ENCODE measurements at places on chromosomes 7 and 10. TPM values are rescaled to one million over a fixed set of nuclear protein-coding genes. Genes with fewer than 3 reads are reported as not detected.
A peak's percentile ranks its signal among the peaks of the same experiment; 100 is the strongest.

GPR26 gene
- total RNA-seq = not detected

- no peaks in the 10 kb centered on the region for H3K36me3 ChIP-seq
- H3K4me3 ChIP-seq = peak overlapping the region; percentile 22
- no peak overlapping the region for H3K27ac ChIP-seq
- peaks cover 30% of the 10 kb centered on the region for H3K4me1 ChIP-seq
- peak; percentile 29 for DNase-seq
- H3K27me3 ChIP-seq = no peaks in the 10 kb centered on the region
These were observed 180.0 kb upstream of the AHR start for GRCh38 chr7:17118412-17118811.

DNA sequence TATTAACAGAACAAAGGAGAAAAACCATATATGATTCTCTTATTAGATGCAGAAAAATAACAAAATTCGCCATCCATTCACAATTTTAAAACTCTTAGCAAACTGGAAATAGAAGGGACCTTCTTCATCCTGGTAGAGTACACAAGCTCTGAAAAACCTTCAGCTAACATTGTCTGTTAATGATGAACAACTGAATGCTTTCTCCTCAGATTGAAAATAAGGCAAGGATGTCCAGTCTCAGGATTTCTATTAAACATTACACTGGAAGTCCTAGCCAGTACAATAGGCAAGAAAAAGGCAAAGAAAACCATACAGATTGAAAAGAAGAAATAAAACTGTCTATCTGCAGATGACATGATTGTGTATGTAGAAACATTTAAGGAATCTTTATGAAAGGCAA, 16.0 kb upstream of the CCNY start:
- DNase-seq = no peak
- peaks cover 12% of the 10 kb centered on the region for H3K4me1 ChIP-seq
- no peak overlapping the region for H3K4me3 ChIP-seq
- H3K27me3 ChIP-seq = no peaks in the 10 kb centered on the region
- H3K36me3 ChIP-seq = peaks cover 40% of the 10 kb centered on the region
- no peak overlapping the region for H3K27ac ChIP-seq

DNA sequence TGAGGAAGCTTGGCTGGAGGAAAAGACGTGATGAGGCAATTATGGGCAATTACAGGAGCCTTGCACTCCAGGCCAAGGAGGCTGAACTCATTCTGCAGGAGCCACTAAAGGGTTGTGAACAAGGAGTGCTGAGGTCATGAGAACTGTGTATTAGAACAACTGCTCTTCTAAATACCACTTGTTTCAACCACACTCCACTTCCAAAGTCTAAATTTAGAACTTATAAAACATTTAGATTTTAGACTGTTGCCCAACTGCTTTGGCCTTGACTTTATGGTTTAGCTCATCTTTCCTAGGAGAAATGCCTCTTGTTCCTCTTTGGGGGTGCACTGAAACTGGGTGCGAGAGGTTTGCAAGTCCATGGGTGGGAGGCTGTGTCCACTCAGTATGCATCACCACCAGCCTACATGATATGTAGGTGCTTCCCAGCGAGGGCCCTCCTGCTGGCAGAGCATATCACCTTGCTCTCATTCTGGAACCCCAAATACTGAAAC, 199.7 kb upstream of the AOAH start:
- DNase-seq = no peak
- no peak overlapping the region for H3K4me3 ChIP-seq
- H3K27ac ChIP-seq = no peak overlapping the region
- peaks cover 14% of the 10 kb centered on the region for H3K4me1 ChIP-seq
- no peaks in the 10 kb centered on the region for H3K27me3 ChIP-seq

GRCh38 chr10:48626986-48627731, 22.3 kb upstream of the ARHGAP22 start:
- peaks cover 10% of the 10 kb centered on the region for H3K4me1 ChIP-seq
- DNase-seq = no peak
- peaks cover 38% of the 10 kb centered on the region for H3K27me3 ChIP-seq

DNA sequence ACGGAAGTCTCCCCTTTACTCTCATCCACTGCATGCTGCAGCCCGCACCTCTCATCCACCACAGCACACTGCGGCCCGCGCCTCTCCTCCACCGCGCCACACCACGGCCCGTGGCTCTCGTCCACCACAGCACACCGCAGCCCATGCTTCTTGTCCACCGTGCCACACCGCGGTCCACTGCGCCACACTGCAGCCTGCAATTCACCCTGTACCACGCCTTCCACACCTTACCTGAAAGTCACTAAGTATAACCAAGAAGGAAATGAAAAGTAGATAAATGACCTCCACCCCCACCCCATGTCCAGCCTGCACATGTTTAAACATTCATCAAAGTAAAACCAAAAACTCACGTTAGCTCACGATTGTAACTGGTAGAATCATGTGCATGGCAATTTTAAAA, 176.1 kb downstream of the DIP2C start:
- no peak for DNase-seq
- no peak overlapping the region for H3K4me3 ChIP-seq
- H3K27me3 ChIP-seq = no peaks in the 10 kb centered on the region
- peaks cover 20% of the 10 kb centered on the region for H3K4me1 ChIP-seq

GRCh38 chr7:133535308-133535707, 282.4 kb downstream of the EXOC4 start:
- no peak overlapping the region for H3K27ac ChIP-seq
- no peaks in the 10 kb centered on the region for H3K27me3 ChIP-seq
- H3K4me1 ChIP-seq = peaks cover 26% of the 10 kb centered on the region
- peaks cover 7% of the 10 kb centered on the region for H3K36me3 ChIP-seq
- no peak overlapping the region for H3K4me3 ChIP-seq
- DNase-seq = no peak

- peaks cover 79% of the 10 kb centered on the region for H3K4me1 ChIP-seq
- H3K27me3 ChIP-seq = no peaks in the 10 kb centered on the region
- peaks cover 2% of the 10 kb centered on the region for H3K36me3 ChIP-seq
- no peak overlapping the region for H3K27ac ChIP-seq
These were observed 154.0 kb downstream of the CAMK1D start for GRCh38 chr10:12503311-12503710.

MSMB gene
- total RNA-seq = not detected

DNA sequence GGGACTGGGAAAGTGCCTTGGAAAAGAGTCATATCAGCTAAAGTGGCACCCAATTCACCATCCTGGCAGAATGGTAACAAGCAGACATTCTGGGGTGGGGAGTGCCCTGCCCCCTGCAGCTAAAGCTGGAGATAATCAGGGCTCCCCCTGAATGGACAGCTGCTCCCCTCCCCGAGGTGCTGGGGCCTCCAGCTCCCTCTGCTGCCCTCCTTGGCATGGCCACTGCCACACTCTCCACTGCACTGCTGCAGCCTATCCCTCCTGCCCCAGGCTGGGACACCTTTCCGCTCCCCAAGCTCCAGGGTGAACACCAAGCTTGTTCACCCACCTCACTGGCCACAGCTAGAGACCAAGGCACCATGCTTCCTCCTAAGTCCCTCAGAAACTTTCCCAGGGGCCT, 9.8 kb upstream of the PARD3 start:
- no peak overlapping the region for H3K4me3 ChIP-seq
- peaks cover 15% of the 10 kb centered on the region for H3K27me3 ChIP-seq
- no peak overlapping the region for H3K27ac ChIP-seq
- no peaks in the 10 kb centered on the region for H3K4me1 ChIP-seq
- DNase-seq = no peak

DNA sequence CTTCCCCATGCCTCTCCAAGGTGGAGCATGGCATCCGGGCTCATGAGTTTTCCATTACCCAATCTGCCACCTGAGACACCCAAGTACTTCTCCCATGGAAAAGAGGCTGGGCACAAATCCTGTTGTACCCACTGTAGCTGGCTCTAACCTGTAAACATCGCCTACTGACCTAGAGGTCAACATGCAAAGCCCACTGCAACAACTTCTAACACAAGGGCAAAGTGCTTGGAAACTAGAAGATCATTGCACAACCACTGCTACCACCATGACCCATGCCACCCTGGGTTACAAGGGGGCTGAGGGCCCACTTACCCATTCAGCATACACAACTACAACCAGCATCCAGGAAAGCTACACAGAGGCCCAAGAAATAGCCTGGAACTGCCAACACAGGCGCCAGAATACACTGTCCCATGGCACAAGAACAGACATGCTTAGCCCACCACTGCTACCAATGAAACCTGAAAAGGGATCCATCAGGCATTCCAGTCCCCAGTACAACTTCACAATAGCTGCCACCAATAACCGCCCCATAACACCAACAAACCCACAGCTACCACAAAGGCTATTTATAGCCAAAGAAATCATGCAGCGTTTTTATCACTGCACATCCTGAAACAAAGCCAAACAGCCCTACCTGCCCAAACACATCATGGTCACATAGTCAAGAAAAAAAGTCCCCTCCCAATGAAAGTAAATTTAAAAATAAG, 63.4 kb downstream of the RNF32 start:
- no peak overlapping the region for H3K4me3 ChIP-seq
- H3K36me3 ChIP-seq = peaks cover 56% of the 10 kb centered on the region
- no peaks in the 10 kb centered on the region for H3K27me3 ChIP-seq
- no peak overlapping the region for H3K27ac ChIP-seq
- no peak for DNase-seq

DNA sequence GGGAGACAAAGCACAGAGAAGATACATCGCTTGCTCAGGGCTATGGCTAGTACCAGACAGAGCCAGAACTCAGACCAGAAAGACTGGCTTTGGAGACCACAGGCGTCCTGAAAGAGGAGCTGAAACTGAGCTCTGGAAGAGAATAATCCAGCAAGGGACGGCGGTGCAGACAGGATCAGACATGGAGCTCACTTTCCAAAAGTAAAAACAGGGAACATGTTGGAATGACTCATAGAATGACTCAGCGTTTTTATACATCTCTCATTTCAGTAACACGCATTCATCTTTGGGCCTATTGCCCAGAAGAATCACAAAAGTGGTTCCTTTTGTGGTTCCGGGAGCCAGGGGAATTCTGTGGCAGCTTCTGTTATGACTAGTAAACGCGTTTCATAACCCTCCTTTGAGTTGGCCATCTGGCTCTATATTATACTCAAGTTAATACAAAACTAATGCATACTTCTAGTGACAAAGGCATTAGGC, 37.2 kb downstream of the PLEKHS1 start:
- no peak overlapping the region for H3K27ac ChIP-seq
- H3K4me1 ChIP-seq = no peaks in the 10 kb centered on the region
- no peak overlapping the region for H3K4me3 ChIP-seq
- no peak for DNase-seq

- no peaks in the 10 kb centered on the region for H3K4me1 ChIP-seq
- no peak overlapping the region for H3K27ac ChIP-seq
- no peaks in the 10 kb centered on the region for H3K36me3 ChIP-seq
- H3K27me3 ChIP-seq = peaks cover 15% of the 10 kb centered on the region
- H3K4me3 ChIP-seq = no peak overlapping the region
These were observed 83.5 kb downstream of the GNAT3 start for GRCh38 chr7:80428161-80429054.

- no peak overlapping the region for H3K4me3 ChIP-seq
- H3K27me3 ChIP-seq = peaks cover 9% of the 10 kb centered on the region
- no peak overlapping the region for H3K27ac ChIP-seq
- H3K4me1 ChIP-seq = no peaks in the 10 kb centered on the region
These were observed 49.4 kb downstream of the SPAM1 start for GRCh38 chr7:123974326-123974908.

LYZL1 gene
- total RNA-seq = not detected

- H3K27me3 ChIP-seq = no peaks in the 10 kb centered on the region
- H3K4me3 ChIP-seq = no peak overlapping the region
- H3K27ac ChIP-seq = no peak overlapping the region
- no peaks in the 10 kb centered on the region for H3K4me1 ChIP-seq
These were observed 70.1 kb downstream of the UBE3C start for GRCh38 chr7:157208571-157209413.

DNA sequence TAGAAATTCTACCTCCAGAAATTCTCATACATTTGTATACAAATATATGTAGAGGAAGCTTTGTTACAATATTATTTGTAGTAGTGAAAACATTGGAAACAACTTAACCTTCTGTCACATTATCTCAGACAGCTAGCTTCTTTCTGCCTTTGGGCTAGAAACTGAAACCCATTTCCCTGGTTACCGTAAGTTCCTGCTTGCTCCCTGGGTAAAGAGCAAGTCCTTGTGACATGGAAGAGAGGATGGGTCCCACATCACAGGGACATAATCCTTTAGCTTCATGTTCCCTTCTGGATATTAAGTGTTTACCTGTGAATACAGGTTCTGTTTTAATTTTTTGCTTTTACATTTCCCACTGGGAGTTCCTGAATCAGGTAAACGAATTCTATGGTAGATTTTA, 41.8 kb downstream of the KLHDC10 start:
- H3K4me3 ChIP-seq = no peak overlapping the region
- peaks cover 2% of the 10 kb centered on the region for H3K4me1 ChIP-seq
- DNase-seq = no peak
- H3K27me3 ChIP-seq = no peaks in the 10 kb centered on the region
- H3K27ac ChIP-seq = no peak overlapping the region

MMRN2 gene
- total RNA-seq = 1.2 TPM

DGKI gene
- not detected for total RNA-seq

FBXL13 gene
- 2.5 TPM for total RNA-seq

GRCh38 chr10:6225263-6225814, 22.6 kb downstream of the PFKFB3 start:
- no peak for DNase-seq
- H3K4me1 ChIP-seq = peaks cover 7% of the 10 kb centered on the region
- no peaks in the 10 kb centered on the region for H3K36me3 ChIP-seq
- no peak overlapping the region for H3K27ac ChIP-seq
- H3K27me3 ChIP-seq = no peaks in the 10 kb centered on the region
- H3K4me3 ChIP-seq = no peak overlapping the region

- no peak overlapping the region for H3K4me3 ChIP-seq
- no peaks in the 10 kb centered on the region for H3K36me3 ChIP-seq
- no peak overlapping the region for H3K27ac ChIP-seq
- peaks cover 8% of the 10 kb centered on the region for H3K4me1 ChIP-seq
These were observed 492.4 kb upstream of the SORCS1 start for GRCh38 chr10:107656932-107657331.

DNA sequence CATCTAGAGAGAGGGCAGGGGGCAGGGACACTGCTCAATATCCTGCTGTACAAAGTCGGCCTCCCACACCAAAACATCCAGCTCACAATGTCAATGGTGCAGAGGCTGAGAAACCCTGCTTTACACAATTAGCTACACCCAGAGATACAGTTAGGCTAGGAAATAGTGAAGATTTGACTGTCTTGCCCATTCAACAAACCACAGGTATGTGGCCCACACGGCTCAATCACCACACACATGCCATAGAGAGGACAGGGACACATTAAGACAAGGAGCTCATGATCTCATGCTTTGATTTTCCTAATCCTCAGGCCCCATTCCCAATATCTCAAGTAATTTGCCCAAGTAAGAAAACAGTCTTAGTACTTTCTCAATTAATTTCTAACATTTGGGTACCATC, 110.4 kb downstream of the OSBPL3 start:
- H3K4me3 ChIP-seq = no peak overlapping the region
- H3K36me3 ChIP-seq = peaks cover 5% of the 10 kb centered on the region
- H3K27me3 ChIP-seq = no peaks in the 10 kb centered on the region
- no peak for DNase-seq

GRCh38 chr10:11824376-11824775, 1.2 kb downstream of the PROSER2 start:
- peaks cover 20% of the 10 kb centered on the region for H3K27me3 ChIP-seq
- H3K4me3 ChIP-seq = peak overlapping the region; percentile 78
- H3K4me1 ChIP-seq = peaks cover 14% of the 10 kb centered on the region
- H3K27ac ChIP-seq = no peak overlapping the region

DKK1 gene
- total RNA-seq = not detected

ZEB1 gene
- 65.3 TPM for total RNA-seq

- no peak for DNase-seq
- peaks cover 8% of the 10 kb centered on the region for H3K4me1 ChIP-seq
- H3K27ac ChIP-seq = no peak overlapping the region
- H3K36me3 ChIP-seq = no peaks in the 10 kb centered on the region
- no peak overlapping the region for H3K4me3 ChIP-seq
- peaks cover 57% of the 10 kb centered on the region for H3K27me3 ChIP-seq
These were observed 6.5 kb downstream of the INHBA start for GRCh38 chr7:41696323-41696916.

GRCh38 chr10:17344206-17344605, 110.2 kb downstream of the ST8SIA6 start:
- no peaks in the 10 kb centered on the region for H3K4me1 ChIP-seq
- no peak overlapping the region for H3K4me3 ChIP-seq
- H3K36me3 ChIP-seq = peaks cover 21% of the 10 kb centered on the region
- no peak overlapping the region for H3K27ac ChIP-seq
